ENCODE measurements at places on chromosomes 4 and X. TPM values are rescaled to one million over a fixed set of nuclear protein-coding genes. Genes with fewer than 3 reads are reported as not detected.

Gene SYP
- 10.8 TPM for total RNA-seq

Gene GUCY1B1
- total RNA-seq, result 2.9 TPM

- DNase-seq, result no peak
Observed at GRCh38 chr4:89558147-89558546, 250.5 kb upstream of the GPRIN3 start.

DNA sequence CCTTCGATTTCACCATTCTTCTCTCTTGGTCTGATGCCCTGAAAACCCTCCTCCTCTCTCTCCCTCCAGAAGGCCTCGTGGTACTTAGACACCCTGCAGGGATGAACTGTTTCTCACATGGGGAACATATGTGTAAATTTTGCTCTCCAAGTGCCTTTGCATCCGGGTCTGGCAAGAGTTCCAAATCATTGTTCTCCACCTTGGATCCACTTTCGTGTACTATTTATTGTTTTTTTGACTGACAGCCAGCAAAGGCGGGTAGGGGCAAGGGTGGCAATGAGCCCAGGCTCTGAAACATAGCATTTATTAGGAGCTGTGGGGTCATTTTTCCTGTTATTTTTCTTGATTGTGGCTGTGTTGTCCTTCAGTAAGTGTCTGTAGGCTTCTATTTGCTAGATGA, 81.7 kb downstream of the RTL5 start:
- DNase-seq, result no peak

DNA sequence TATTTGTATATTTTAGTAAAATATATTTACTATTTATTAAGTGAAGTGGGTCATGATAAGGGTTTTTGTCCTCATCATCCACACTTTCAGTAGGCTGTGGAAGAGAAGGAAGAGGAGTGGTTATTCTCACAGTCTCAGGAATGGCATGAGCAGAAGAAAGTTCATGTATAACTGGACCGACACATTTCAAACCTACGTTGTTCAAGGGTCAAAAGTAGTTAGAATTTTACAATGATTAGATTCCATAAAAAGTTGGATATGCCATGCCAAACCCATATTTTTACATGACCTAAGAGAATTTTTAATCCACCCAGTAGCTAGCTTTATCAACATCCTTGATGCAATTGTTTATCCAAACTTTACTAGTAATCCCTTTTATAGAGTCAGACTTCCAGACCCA, 15.6 kb upstream of the MAGEA8 start:
- DNase-seq, result no peak

Measured in H1 (cell line).